ENCODE measurements at places on chromosomes 1 and 21.
A peak's percentile ranks its signal among the peaks of the same experiment; 100 is the strongest.

- DNase-seq = no peak
Observed at GRCh38 chr1:43271186-43272118, 1.7 kb downstream of the TMEM125 start.

DNA sequence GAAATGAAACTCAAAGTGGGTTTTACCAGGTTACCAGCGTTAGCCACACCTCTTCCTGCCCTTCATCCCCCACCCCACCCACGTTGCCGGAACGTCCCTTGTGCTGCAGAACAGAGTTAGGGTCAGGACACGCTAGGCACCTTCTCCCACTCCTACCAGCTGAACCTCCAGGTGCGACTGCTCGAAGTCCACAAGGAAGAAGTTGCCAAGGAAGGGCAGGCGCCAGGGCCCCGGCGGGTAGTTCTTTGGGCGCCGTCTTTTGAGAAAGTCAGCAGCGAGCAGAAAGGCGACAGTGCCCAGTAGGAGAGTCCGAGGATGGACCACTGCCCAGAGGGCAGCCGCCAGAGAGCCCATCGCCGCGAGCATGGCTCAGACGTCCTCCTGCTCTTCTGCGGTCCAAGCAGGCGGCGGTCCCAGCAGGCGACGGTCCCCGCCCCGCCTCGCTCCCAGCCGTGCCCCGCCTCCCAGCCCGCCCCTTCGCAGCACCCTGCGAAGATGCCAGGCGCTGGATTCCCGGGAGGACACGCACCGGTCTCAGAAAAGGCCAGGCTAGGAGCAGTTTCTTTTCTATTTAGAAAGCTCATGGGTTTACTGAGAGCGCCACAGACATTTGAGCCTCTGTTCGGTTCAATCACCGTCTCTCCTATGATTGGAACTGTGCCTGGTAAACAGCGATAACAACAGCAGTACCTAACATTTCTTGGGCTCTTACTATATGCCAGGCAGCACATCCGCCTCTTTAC, at the start of gene CYP2J2:
TSS of gene CYP2J2 (minus strand) at position 393 of the 743 bp plus-strand sequence. CDS start at position 366, 27 bp downstream.
- DNase-seq = peak; percentile 74

- DNase-seq = no peak
Observed at GRCh38 chr1:1373051-1373814, 1.8 kb downstream of the AURKAIP1 start.

DNA sequence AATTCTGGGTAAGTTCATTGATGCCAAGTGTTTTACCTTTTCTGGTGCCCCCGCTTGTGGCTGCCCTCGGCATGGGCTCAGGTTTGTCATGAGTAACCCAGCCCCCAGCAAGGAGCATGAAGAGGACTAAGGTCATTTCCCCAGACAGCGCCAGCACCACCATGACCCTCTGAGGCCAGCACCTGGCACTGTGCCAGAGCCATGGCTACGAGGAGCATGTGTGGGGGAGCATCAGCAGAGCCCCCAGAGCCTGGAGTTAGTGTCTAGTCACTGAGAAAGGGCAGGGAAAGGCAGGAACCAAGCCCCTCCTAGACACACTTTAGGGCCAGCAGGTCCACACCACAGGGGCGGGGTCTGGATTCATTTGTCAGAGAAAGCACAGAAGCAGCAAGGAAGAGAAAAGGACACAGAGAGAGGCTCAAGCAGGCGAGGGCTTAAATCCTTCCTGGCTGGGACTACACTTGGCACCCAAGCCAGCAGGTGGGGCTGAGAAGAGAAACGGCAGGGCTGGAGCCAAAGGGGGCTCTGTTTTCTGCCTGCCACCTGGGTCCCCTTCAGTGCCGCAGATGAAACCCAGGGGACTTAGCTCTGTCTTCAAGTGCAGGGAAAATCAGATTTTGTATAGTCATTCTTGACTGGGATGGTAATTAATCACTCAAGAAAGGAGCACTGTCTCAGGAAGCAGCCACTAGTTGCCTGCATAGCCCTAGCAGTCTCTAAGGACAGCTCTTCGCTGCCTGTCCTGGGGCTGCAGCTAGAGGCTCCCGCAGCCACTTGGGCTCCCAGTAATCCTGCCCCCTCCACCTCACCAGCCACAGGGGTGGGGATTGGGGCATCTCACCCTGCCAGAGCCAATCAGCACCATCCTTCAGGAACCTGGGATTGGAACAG, 79.6 kb upstream of the ZC3H12A start:
- DNase-seq = no peak

GRCh38 chr1:170240409-170240808, 94.7 kb downstream of the NTMT2 start:
- no peak for DNase-seq

- DNase-seq = no peak
Observed at GRCh38 chr1:68210027-68210426, 22.3 kb downstream of the WLS start.

- DNase-seq = no peak
Observed at GRCh38 chr1:15577691-15578090, 7.2 kb downstream of the AGMAT start.

GRCh38 chr1:29303201-29304024, 67.1 kb downstream of the PTPRU start:
- DNase-seq = no peak

DNA sequence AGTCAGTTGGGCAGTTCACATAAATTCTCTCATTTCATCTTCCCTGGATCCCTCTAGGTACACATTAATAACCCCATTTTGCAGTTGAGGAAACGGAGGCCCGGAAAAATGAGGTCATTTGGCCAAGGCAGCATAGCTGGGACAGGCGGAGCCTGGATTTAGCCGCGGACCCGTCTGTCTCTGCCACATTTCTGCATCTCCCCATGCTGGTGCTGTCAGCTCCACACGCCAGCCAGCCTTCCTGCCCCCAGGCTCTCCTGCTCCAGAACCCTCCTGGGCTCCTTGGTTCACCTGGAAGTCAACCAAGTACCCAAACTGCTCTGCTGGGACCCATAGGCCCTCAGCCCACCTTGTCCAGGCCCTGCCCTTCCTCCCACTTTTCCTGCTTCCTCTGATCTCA, 7.6 kb downstream of the FOXO6 start:
- DNase-seq = no peak

DNA sequence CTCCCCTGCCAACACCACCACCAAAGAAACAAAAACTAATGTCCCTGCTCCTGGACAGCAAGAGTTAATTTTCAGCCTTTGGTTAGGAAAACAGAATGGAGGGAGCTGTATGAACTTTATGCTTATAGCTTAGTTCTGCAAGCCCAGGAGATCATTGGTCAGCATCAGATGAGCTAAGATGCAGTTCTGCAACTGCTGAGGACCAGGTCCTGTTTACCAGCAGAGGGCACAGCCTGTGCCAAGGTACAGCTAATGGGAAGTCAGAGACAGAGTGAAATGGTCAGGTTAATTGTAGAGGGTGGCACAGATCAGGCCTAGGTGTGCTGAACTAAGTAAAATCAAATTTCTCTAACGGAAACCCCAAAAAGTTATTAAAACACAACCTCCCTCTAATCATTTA, 161.3 kb downstream of the ROR1 start:
- DNase-seq = no peak

GRCh38 chr21:38979271-38980121, 173.8 kb downstream of the ETS2 start:
- no peak for DNase-seq

- peak; percentile 5 for DNase-seq
Observed at GRCh38 chr1:170698301-170699275, 34.7 kb downstream of the PRRX1 start.

GRCh38 chr1:223429313-223429731, 36.1 kb downstream of the CCDC185 start:
- DNase-seq = no peak

- no peak for DNase-seq
Observed at GRCh38 chr1:202802998-202803932, 5.0 kb downstream of the KDM5B start.

GRCh38 chr1:53639251-53639763, 99.7 kb downstream of the GLIS1 start:
- DNase-seq = no peak

- no peak for DNase-seq
Observed at GRCh38 chr1:237227476-237227875, 185.5 kb downstream of the RYR2 start.

DNA sequence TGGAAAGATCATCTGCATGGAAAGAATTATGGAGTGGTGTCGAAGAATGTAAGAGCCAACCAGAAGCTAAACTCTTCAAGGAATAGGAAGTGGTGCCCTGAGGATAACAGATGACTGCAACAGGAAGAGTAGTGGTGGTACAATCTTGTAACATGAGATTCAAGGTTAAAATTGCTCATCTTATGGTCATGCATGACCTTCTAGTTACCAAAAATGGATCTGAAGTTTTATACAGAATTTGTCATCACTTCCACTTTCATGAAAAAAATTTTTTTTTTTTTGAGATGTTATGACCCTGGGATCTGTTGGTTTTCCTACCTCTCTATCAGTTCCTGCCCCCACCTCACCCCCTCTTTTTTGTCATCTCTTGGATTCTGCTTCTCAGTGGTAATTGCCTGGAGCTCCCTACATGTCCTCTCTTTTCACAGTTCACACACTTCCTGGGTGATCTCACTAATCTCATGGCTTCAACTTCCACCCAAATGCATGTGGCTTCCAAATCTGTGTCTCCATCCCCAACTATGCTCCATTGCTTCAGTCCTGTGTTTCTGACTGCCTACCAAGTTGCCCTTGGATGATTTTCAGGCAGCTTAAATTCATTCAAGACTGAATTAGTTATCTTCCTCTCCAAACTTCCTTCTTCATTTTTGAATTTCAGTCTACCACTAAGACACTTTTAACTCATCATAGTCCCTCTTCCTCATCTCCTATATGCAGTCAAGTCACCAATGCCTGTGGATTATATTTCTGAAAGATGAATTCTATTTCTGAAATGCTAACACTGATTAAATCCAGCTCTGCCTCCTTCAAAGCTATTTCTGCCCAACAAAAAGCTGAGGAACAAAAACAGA, 48.4 kb downstream of the SLAMF6 start:
- DNase-seq = no peak

GRCh38 chr1:168372307-168372706, 91.6 kb downstream of the TBX19 start:
- no peak for DNase-seq

- DNase-seq = no peak
Observed at GRCh38 chr1:115665319-115666096, 23.7 kb downstream of the VANGL1 start.

- DNase-seq = no peak
Observed at GRCh38 chr1:161342821-161343220, 24.9 kb downstream of the CFAP126 start.

- no peak for DNase-seq
Observed at GRCh38 chr1:163265547-163265946, 56.2 kb upstream of the NUF2 start.
